Osteocyte (in vitro differentiated cells): ENCODE measurements at places on chromosomes 1 and 21. TPM values are rescaled to one million over a fixed set of nuclear protein-coding genes. Genes with fewer than 3 reads are reported as not detected.

DNA sequence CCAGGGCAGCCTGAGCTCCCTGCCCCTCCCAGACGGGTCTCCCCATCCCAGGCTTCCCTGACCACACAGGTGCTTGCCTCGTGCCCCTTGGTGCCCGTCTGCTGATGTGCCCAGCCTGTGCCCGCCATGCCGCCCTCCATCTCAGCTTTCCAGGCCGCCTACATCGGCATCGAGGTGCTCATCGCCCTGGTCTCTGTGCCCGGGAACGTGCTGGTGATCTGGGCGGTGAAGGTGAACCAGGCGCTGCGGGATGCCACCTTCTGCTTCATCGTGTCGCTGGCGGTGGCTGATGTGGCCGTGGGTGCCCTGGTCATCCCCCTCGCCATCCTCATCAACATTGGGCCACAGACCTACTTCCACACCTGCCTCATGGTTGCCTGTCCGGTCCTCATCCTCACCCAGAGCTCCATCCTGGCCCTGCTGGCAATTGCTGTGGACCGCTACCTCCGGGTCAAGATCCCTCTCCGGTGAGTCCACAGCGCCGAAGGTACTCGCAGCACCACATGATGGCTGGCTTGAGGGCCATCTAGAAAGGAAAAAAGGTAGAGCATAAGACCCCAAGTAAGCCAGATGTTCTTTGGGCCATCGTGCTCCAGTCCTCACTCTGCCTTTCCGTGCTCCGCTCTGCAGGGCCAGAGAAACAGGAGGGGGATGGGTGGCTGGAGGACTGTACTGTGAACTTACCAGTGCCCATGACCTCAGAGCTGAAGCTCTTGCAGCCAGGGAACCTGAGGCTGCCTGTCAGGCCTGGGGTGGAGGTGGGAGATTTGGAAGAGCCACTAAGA, 1.4 kb downstream of the ADORA1 start:
- peak; percentile 83 for DNase-seq
- H3K36me3 ChIP-seq = no peaks in the 10 kb centered on the region
- H3K27me3 ChIP-seq = peaks cover 33% of the 10 kb centered on the region
- H3K4me1 ChIP-seq = peaks cover 23% of the 10 kb centered on the region
- H3K4me3 ChIP-seq = no peak overlapping the region
- H3K27ac ChIP-seq = peak overlapping the region; percentile 40

DNA sequence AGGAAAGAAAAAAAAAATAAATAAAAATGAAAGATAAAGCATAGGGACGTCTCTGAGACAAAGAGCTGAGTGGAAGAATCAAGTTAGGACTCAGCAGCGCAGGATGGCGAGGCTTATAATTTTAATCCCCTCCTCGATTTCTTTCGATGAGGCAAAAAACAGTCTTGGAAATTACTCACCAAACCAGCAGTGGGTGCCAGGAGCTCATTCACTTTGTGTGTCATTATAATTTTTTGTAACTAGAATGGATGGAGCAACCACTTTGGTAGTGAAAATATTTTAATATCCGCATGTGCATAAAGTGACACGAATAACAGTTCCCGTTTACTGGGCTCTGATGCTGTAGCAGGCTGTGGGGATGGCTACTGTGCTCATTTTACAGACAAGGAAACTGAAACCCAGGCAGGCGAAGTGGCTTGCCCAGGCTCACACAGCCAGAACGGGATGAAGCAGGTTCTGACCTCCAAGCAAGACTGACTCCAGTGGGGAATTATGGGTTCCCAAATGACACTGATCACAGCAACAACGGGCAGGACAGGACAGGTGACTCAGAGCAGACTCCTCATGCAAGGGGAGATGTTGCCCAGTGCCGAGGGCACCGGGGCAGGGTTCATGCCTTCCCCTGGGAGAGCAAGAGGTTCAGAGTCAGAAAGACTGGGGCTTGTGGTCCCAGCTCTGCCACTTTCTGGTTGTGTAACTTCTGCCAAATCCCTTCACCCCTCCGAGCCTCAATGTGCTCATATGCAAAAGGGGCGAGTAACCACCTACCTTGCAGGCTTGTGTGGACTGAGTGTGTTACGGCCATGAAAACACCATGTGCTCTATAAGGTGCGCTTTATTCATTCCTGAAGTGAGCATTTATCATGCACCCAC, 63.6 kb downstream of the RUNX3 start:
- H3K27ac ChIP-seq = no peak overlapping the region
- no peak overlapping the region for H3K4me3 ChIP-seq
- peak; percentile 65 for DNase-seq
- H3K36me3 ChIP-seq = no peaks in the 10 kb centered on the region

DNA sequence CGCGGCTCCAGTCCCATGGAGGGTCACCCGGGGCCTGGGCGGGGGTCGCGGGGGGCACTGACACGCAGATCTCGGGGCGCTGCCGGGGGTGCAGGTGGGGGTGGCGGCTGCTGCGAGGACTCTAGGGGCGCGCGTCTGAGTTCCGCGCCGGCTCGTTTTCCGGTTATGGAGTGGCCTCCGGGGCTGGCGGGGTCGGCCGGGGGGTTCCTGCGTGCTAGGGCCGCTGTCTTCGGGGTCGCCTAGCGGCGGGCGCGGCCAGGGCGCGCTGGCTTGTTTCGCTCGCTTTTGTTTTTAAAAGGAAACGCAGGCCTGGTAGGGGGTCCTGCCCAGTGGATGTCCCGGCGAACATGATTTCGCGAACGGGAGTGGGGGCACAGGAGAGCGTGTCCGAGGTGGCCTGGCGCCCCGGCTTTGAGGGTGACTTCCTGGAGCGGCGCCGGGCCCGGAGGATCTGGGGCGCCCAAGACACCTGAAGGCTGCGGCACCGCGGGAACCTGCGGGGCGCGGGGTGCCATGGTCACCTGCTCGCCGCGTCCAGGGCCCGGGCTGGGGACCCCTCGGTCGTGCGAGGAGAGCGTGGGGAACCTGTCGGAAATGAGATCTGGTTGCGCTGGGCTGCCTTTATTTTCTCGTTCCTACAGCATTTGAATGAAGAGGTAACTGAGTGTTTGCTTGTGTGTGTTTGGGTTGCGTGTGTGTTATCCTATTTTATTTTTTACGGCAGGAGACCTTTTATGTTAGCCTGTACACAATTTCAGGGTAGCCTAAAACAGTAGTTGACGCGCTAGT, 618 bp downstream of the ETS2 start:
- peaks cover 13% of the 10 kb centered on the region for H3K36me3 ChIP-seq
- peak overlapping the region; percentile 81 for H3K27ac ChIP-seq

DNA sequence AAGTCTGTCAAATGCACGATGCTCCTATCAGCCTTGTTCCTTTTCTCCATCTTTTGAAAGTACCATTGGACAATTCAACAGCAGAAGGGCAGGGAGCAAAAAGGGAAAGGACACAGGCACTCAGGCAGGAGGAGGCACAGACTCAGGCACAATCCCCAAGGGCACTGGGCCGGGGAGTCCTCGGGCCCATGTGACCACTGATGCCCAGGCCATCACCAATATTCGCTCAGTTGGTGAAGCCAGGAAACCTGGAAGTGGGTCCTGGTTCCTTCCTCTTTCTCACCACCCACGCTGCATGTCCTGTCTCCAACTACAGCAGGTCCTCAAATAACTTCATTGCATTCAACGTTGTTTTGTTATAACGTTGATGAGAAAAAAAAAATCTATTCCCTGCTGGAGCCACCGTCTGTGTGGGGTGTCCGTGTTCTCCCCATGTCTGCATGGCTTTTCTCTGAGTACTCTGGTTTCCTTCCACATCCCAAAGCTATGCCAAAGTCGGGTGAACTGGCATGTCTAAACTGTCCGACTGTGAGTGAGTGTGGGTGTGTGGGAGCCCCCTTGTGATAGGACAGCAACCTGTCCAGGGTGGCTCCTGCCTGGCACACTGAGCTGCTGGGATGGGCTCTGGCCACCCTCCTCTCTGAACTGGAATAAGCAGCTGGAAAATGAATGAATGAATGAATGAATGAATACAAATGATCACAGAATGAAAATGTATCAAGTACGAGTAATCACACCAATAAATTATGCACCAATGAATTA, 12.5 kb downstream of the NID1 start:
- H3K36me3 ChIP-seq = peaks cover 8% of the 10 kb centered on the region
- no peak overlapping the region for H3K27ac ChIP-seq

- no peak overlapping the region for H3K27ac ChIP-seq
- H3K27me3 ChIP-seq = no peaks in the 10 kb centered on the region
- DNase-seq = peak; percentile 75
- no peaks in the 10 kb centered on the region for H3K4me1 ChIP-seq
Measured at GRCh38 chr1:5643360-5644107, 348.7 kb downstream of the NPHP4 start.

- peaks cover 2% of the 10 kb centered on the region for H3K36me3 ChIP-seq
- no peaks in the 10 kb centered on the region for H3K27me3 ChIP-seq
- H3K4me3 ChIP-seq = no peak overlapping the region
- H3K4me1 ChIP-seq = peaks cover 26% of the 10 kb centered on the region
Measured at GRCh38 chr1:214673576-214673975, 70.6 kb downstream of the CENPF start.

DNA sequence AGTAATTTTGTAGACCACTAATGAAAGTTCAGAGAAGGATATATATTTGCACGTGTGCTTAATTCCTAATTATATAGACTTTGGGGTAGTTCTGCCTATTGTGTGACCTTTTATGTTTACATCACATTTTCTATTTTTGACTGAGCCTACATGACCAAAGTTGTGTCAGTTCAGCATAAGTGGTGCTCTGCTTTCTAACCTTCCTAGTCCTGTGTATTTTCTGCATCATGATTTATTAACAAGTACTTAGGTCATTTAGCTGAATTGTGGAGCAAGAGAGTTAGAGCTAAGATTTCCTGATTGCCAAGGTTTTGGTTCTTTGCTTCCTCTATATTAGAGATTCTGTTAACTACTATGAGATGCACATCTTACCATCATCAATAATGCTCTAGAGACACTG, 176.0 kb downstream of the C1orf21 start:
- no peaks in the 10 kb centered on the region for H3K27me3 ChIP-seq
- H3K27ac ChIP-seq = no peak overlapping the region
- peaks cover 11% of the 10 kb centered on the region for H3K4me1 ChIP-seq

DNA sequence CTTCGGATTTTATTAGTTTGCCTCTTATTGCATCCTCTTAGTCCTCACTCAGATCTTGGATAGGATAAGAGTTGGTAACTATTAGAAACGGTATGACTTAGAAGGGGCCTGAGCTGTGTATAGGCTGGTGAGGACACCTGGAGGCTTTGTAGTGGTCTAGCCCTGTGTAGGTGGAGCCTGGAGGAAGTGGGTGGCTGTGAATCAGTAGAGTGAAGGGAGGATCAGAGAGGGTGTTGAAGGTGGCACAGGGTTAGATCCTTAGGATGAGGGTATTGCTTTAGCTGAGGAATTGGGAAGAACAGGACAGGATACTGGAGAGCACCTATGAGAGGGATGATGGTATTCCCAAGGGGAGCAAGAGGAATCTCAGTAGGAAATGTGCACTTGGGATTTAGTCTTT, 5.7 kb downstream of the VANGL1 start:
- H3K36me3 ChIP-seq = peaks cover 8% of the 10 kb centered on the region
- no peak overlapping the region for H3K4me3 ChIP-seq
- H3K27ac ChIP-seq = no peak overlapping the region
- H3K4me1 ChIP-seq = peaks cover 31% of the 10 kb centered on the region
- H3K27me3 ChIP-seq = no peaks in the 10 kb centered on the region

DNA sequence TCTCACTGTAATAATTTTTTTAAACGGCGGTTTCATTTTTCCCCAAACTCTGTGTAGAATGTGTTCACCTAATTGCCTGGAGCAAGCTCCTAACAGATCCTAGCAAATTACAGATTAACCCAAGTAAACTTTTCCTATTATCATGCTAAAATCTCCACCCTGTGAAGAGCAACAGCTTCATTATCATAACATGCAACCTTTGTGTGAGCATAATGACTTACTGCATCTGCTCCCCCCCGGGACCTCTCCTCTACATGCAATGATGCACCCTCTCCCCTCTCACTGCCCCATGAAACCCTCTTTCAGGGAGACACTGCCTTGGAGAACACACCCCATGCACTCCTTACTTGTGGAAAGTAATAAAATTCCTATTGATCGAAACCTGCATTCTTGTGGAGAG, 717.0 kb upstream of the TMPRSS15 start:
- H3K36me3 ChIP-seq = no peaks in the 10 kb centered on the region
- no peaks in the 10 kb centered on the region for H3K27me3 ChIP-seq
- DNase-seq = no peak

DNA sequence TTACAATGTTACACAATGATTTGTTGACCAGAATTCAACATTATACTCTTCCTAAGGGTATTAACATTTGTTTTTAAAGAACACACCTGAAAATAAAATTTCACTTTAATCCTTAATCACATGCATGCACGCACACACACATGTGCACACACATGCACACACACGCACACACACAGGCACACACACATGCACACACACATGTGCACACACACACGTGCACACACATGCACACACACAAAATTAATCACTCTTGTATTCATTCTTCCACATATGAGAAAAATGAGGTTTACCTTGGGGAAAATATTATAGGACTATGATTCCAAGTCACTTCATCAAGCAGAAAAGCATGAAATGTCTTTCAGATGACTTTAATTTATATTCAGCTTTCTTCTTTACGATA, 331.8 kb upstream of the PLD5 start:
- no peaks in the 10 kb centered on the region for H3K27me3 ChIP-seq
- H3K4me3 ChIP-seq = no peak overlapping the region
- H3K4me1 ChIP-seq = no peaks in the 10 kb centered on the region
- H3K36me3 ChIP-seq = no peaks in the 10 kb centered on the region
- DNase-seq = no peak

GRCh38 chr1:227893949-227894721, 53.6 kb downstream of the WNT9A start:
- peak overlapping the region; percentile 28 for H3K27ac ChIP-seq
- H3K27me3 ChIP-seq = no peaks in the 10 kb centered on the region
- H3K4me3 ChIP-seq = no peak overlapping the region
- H3K36me3 ChIP-seq = no peaks in the 10 kb centered on the region
- H3K4me1 ChIP-seq = peaks cover 37% of the 10 kb centered on the region

- no peak overlapping the region for H3K27ac ChIP-seq
- H3K36me3 ChIP-seq = no peaks in the 10 kb centered on the region
- H3K27me3 ChIP-seq = peaks cover 36% of the 10 kb centered on the region
- no peaks in the 10 kb centered on the region for H3K4me1 ChIP-seq
- H3K4me3 ChIP-seq = no peak overlapping the region
- DNase-seq = no peak
Measured at GRCh38 chr1:10771789-10772188, 24.7 kb downstream of the CASZ1 start.

DNA sequence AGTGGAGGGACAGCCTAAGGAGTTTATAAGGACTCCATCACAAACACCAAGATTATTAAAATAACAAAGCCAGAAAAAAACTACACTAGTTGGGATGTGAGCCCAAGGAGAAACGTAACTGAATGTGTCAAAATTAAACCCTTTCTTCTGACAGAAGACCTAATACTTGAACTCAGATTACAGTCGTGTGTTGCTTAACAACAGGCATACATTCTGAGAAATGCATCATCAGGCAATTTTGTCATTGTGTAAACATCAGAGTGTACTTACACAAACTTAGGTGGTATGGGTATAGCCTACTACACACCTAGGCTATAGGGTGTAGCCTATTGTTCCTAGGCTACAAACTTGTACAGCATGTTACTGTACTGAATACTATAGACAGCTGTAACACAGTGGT, 23.4 kb downstream of the DSTYK start:
- H3K4me3 ChIP-seq = no peak overlapping the region
- H3K27me3 ChIP-seq = no peaks in the 10 kb centered on the region
- no peak overlapping the region for H3K27ac ChIP-seq
- H3K36me3 ChIP-seq = peaks cover 6% of the 10 kb centered on the region
- no peak for DNase-seq

- H3K36me3 ChIP-seq = no peaks in the 10 kb centered on the region
- H3K27me3 ChIP-seq = no peaks in the 10 kb centered on the region
- H3K4me1 ChIP-seq = peaks cover 10% of the 10 kb centered on the region
- no peak for DNase-seq
Measured at GRCh38 chr21:34992736-34993398, 56.2 kb downstream of the RUNX1 start.

The GJA8 gene
- total RNA-seq = not detected in 2 replicates

The RHD gene
- total RNA-seq = not detected in 2 replicates

The CD84 gene
- not detected in 2 replicates for total RNA-seq

The BSND gene
- total RNA-seq = not detected in 2 replicates

The MYBPHL gene
- total RNA-seq = not detected in 2 replicates
